ENCODE measurements at places on chromosomes 13 and 19. TPM values are rescaled to one million over a fixed set of nuclear protein-coding genes. Genes with fewer than 3 reads are reported as not detected.
A peak's percentile ranks its signal among the peaks of the same experiment; 100 is the strongest.

GRCh38 chr19:17245535-17245984, at the start of gene NR2F6:
NR2F6 (minus strand) TSS chr19:17245919; CDS start chr19:17245220, 699 bp downstream.
- DNase-seq, result no peak

- no peak for DNase-seq
These were observed 2.6 kb downstream of the BRCA2 start for GRCh38 chr13:32317716-32318465.

DNA sequence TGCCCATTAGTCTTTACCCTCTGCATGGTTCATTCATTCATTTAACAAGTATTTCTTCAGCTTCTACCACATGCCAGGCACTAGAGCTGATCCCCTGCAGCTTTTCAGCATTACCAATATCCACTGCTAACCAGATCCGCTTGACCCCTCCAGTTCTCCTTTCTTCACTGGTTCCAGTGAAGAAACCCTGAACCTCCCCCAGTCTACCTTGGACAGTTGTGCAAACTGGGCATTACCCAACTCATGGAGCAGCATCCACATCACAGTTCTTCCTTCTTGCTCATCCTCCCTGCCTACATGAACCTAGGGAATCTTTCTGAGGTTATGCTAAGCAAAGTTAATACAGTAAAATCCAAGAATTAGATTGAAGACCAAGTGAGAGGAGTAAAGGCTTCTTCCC, 78.7 kb upstream of the SERP2 start:
- DNase-seq, result no peak

KLK15 gene
- not detected for total RNA-seq

TSHZ3 gene
- total RNA-seq, result 9.4 TPM

DNA sequence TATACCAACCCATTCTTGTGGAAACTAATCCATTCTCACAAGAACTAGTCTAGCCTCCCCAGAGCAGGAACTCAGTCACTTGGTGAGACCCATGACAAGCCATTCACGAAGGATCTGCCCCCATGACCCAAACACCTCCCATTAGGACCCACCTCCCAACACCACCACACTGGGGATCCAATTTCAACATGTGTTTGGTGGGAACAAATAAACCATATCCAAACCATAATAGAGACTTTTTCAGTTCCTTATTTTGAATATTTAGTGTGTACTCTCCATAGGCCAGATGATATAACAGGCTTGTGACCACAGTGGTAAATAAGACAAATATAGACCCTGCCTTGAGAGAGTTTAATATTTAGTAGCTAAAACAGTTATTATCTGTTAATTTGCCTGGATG, 227.5 kb upstream of the SERP2 start:
- no peak for DNase-seq

DNA sequence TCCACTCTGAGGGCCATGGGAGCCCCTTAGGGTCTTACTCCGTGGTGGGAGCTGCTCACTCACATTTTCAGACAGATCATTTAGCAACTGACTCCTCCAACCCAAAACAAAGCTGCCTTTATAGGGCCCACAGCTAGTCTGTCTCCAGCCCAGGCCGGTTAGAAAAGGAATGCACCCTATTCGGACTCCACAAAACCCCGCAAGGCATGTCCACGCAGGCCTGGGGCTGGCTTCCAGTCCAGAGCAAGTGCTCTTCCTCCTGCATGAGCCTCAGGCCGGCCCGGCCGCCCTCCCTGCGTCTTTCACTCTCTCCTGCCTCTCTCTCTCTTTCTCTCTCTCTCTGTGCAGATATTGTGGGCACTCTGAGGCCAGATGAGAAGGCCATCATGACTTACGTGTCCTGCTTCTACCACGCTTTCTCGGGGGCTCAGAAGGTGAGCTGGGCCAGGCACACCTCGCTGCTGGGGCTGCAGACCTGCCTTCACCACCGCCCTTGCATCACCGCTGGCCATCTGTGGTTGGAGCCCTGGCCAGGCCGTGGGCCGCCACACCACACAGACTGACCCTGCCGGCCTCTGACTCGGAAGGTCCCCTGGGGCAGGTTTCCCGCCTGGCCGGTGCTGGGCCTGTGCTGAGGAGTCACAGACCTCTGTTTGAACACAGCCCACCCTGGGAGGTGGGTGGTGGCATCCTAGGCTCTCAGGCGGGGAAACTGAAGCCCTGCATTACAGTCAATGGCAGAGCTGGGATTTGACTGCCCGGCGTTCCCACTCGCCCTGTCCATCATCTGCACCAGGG, 33.1 kb downstream of the CAPN12 start:
- peak; percentile 92 for DNase-seq

- peak; percentile 72 for DNase-seq
These were observed 8.4 kb downstream of the GADD45B start for GRCh38 chr19:2484178-2484937.

GRCh38 chr13:45194081-45194939, 6.5 kb downstream of the KCTD4 start:
- DNase-seq, result no peak

DNA sequence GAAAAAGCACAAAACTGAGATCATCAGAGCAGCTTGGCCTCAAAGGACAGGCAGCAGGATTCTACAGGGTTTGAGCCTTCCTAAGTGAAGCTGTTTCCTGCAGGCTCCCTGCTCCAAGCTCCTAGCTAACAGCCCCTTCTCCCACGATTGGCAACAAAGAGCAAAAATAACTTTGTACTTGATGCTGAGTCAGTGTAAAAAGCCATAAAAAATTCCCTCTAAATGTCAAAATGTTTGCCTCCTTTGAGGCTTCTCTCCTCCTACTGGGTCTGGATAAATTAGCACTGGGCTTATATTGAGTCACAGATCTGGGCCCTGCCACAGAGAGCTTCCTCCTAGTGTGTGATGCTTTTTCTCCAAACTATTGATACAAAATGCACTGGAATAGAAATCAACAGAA, 153.3 kb downstream of the TNFRSF19 start:
- peak; percentile 89 for DNase-seq

DNA sequence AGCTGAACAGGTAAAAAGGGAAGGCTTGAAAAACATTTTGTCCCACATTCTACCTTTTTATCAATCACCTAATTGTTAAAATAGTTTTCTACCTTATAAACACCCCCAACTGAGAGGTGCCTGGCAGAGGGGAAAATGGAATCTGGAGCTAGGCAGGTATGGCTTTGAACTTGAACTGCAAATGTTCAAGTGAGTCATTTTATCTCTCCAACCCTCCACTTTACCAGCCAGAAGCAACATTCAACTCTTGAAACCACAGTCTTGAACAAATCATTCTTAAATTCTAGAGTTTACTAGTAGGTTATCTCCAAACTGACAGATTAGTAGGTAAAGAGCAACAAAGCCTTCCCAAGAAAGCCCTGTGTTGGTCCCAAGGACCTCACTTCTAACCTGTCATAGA, 116.9 kb downstream of the ABCC4 start:
- no peak for DNase-seq

GRCh38 chr19:18332917-18333530, 7.4 kb upstream of the PGPEP1 start:
- DNase-seq, result peak; percentile 22

DNA sequence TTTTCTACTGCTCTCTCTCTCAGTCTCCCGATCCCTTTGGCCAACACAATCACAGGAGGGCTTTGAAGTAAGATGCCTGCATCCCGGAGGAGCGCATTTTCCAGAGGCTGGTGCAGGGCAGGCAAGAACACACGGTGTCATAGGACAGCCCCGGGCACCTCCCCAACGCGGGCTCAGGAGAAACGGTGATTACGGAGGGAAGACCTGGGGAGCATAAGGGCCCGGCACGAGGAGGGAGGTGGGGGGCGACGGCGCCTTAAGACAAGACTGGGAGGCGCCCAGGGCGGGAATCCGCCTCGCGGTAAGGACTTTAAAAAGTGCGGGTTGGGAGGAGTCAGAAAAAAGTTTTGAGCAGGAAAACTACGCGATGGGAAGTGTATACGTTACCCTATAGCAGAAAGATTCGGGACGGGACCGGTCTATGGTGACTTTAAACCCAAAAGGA, 18.7 kb upstream of the ZNF888 start:
- DNase-seq, result peak; percentile 44

- DNase-seq, result no peak
These were observed 588.3 kb upstream of the SLITRK1 start for GRCh38 chr13:84470528-84470927.

FDX2 gene
- total RNA-seq, result 14.7 TPM

DNA sequence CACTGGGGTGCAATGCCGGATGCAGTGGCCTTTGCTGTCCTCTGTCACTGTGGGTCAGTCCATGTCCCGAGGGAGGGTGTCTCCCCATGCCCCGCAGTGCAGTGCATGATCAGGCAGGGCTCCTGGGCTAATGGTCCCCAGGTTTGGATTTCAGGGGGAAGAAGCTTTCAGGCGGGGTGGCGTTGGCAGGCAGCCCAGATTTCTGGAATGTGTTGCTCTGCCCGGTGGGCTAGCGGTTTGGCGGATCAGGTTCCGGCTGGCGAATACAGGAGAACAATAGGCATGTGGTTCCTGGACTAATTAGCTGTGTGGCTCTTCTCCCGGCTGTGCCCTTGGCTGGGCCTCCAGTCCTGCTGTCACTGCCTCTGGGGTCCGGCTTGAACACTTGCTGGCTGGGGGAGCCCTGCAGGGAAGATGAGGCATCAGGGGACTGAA, 141.3 kb downstream of the FGF9 start:
- no peak for DNase-seq

- no peak for DNase-seq
These were observed 68.3 kb downstream of the PEPD start for GRCh38 chr19:33453265-33453664.

ZNF442 gene
- total RNA-seq, result 3.5 TPM

CPAMD8 gene
- 0.29 TPM for total RNA-seq

GRCh38 chr13:113596321-113597200, 12.0 kb downstream of the TFDP1 start:
- DNase-seq, result peak; percentile 43

GRCh38 chr13:71922194-71922593, 55.2 kb upstream of the DACH1 start:
- DNase-seq, result no peak

DNA sequence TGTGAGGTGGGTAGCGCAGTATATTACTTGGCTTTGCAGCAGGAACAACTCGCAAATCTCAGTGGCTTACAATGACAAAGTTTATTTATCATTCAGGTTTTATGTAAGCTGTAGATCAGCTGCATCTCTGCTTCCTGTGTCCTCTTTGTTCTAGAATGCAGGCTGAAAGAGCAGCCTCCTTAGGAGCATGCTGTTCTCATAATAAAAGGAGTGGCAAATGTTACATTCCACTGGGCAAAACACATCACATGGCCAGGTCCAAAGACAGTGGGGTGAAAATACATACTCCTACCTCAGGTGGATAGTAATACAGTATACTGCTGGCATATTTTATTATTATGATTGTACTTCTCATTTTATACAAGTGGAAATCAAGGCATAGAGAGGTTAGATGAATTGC, 1.2 kb upstream of the CSNK1A1L start:
- no peak for DNase-seq

ADGRE3 gene
- total RNA-seq, result not detected

GRCh38 chr19:28332886-28333285, 880.1 kb downstream of the UQCRFS1 start:
- no peak for DNase-seq

GRCh38 chr13:36997716-36998427, 1.3 kb downstream of the ALG5 start:
- DNase-seq, result peak; percentile 67

- peak; percentile 87 for DNase-seq
These were observed 75.1 kb downstream of the COL4A2 start for GRCh38 chr13:110382229-110382628.

GRCh38 chr19:52742516-52742915, 7.7 kb upstream of the ZNF611 start:
- DNase-seq, result no peak

- DNase-seq, result no peak
These were observed 101.2 kb downstream of the COL4A2 start for GRCh38 chr13:110408286-110408685.

COL4A1 gene
- 412 TPM for total RNA-seq

KLF5 gene
- 4.0 TPM for total RNA-seq

DNA sequence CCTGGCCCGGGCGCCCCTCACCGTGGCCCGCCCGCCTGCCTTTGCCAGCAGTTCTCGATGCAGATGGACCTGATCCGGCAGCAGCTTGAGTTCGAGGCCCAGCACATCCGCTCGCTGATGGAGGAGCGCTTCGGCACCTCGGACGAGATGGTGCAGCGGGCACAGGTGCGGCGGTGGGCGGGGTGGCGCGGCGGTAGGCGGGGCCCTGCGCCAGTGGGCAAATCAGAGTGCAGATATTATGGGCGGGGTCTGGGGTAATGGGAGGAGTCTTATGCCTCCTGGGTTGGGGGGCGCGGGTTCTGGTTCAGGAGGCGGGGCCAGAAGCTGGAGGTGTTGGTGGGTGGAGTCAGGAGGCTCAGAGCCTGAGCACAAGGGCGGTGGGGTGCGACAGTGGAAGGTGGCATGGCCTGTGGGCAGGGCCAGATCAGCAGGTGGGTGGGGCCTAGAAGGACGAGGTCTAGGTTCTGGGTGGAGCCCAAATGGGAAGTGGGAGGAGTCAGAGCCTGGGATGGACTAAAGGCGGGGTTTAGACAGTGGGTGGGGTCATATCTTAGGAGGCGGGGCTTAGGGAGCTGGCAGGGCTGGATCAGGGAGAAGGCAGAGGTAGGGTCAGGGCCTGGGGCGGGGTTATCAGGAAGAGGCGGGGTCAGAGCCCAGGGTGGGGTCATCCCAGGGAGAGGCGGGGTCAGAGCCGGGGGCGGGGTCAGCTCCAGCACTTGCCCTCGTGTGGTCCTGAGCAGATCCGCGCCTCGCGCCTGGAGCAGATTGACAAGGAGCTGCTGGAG, 5.6 kb downstream of the APC2 start:
- peak; percentile 98 for DNase-seq

DHDH gene
- total RNA-seq, result 0.36 TPM

AZU1 gene
- not detected for total RNA-seq

DNA sequence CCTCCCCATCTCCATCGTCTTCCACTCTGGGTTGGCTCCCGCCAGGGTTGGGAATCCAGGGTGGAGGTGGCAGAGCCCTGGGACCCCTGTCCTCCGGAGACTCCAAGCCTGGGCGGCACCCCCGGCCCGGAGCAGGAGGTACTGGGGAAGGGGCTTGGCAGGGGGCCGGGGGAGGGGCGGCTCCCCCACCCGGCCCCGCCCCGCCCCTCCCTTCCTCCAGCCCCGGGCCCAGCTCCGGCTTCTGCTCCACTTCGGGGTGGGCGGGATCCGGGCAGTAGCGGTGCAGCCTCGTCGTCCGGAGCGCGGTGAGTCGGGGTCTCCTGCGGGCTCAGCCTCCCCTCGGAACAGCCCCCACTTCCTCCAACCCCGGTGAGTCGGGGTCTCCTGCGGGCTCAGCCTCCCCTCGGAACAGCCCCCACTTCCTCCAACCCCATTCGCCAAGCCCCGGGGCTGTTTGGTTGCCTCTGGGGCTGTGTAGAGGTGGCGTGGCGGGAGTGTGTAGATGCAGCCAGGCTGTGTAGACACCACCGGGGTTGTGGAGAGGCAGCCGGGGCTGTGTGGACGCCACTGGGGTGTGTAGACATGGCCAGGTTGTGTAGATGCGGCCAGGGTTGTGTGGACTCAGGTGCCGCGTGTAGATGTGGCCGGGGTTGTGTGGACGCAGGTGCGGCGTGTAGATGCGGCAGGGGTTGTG, at the start of gene TMPRSS9:
TMPRSS9 (plus strand) TSS at position 274 of the 694 bp plus-strand sequence. CDS start 29,521 bp downstream, outside the sequence.
- no peak for DNase-seq

ELANE gene
- 0.36 TPM for total RNA-seq

GRCh38 chr19:4870025-4870700, 2.7 kb upstream of the PLIN3 start:
- DNase-seq, result peak; percentile 95

Measured in osteoblast (primary cell).